ENCODE measurements at places on chromosomes 3 and 15.
A peak's percentile ranks its signal among the peaks of the same experiment; 100 is the strongest.

DNA sequence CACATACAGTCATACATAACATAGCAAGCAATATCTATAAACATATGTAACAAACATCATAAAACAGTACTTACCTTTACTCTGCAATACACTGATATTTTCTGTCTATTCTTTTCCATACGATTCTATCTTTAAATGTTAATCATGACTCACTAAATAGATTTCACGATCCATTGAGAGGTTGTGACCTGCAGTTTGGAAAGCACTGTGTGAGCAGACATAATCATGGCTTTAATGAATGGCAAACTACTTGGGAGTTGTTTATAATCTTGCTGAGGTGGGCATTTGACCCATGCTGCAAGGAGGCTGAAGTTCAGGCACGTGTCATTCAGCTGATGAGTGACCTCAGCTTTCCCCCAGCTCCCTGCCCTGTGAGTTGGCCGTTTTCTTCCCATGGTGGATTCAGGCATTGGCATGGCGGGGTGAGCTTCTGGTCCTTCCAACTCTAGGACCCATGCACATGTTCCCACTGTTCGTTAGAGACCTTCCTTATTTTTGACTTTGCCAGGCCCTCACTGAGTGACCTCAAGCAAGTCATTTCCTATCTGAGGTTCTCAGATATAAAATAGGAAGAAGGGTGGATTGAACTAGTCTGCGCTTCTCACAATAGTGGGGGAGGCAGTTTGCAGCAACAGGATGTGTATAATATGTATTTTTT is 41.7 kb downstream of the PAQR5 start:
- peak; percentile 14 for DNase-seq

- peak; percentile 97 for DNase-seq
These were observed 278.4 kb upstream of the ZPLD1 start for GRCh38 chr3:102156426-102156825.

GRCh38 chr15:92074101-92074500 is 220.6 kb downstream of the SLCO3A1 start:
- DNase-seq, result no peak

DNA sequence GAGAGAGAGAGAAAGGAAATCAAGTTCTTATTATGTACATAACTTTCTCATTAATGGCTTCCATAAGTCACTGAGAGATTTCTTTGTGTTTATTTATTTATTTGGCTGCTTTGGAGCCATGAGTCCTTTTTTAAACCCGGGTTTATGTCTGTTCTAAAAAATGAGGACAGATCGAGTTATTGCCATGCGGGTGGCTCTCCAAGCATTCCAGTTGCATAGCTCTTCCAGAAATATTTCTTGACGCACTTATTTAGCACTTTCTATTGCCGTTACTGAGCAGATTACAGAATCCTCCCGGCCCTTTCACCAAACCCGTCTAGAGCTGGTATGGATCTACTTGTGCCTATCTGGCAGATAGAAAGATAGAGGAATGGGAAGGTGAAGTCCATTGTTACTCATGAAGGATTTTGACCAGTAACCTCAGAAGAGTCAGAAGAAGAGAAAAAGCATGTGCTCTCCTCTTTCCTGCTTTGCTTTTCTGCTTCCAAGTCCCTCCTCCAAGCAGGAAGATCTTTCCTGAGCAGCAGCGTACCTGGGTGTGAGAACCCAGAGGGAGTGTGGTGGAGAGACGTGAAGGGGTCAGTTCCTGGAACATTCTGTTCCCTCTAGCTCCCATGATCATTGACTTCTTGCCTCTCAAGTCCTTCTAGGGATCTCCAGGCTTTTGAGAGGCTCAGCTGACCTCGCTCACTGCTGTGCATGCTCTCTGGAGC is 112.8 kb downstream of the LPP start:
- peak; percentile 40 for DNase-seq

DNA sequence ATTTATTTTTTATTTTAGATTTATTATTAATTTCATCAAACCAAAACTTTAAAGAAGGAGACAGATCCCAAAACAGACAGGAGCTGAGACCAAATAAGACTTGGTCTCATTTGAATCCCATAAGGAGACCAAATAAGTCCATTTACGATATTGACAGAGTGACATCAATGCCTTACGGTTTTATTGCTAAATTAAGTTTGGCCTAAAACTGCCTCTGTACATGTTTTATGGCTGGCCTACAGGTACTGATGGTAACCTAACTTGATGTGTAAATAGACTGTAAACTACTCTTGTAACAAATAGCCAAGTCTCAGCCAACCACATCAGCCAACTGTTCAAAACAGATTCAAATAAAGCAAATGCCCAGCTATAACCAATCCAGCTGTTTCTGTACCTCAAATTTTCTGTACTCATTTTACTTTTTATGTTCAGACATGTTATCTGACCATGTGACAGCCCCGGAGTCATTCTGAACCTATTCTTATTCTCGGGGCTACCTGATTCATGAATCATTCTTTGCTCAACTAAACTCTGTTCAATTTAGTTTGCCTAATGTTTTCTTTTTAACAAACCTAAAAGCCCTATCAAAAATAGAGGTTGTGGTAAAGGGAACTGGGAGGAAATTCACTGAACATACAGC is 89.4 kb upstream of the CDAN1 start:
- DNase-seq, result no peak

GRCh38 chr3:25573386-25574171 is 91.1 kb downstream of the TOP2B start:
- DNase-seq, result no peak

DNA sequence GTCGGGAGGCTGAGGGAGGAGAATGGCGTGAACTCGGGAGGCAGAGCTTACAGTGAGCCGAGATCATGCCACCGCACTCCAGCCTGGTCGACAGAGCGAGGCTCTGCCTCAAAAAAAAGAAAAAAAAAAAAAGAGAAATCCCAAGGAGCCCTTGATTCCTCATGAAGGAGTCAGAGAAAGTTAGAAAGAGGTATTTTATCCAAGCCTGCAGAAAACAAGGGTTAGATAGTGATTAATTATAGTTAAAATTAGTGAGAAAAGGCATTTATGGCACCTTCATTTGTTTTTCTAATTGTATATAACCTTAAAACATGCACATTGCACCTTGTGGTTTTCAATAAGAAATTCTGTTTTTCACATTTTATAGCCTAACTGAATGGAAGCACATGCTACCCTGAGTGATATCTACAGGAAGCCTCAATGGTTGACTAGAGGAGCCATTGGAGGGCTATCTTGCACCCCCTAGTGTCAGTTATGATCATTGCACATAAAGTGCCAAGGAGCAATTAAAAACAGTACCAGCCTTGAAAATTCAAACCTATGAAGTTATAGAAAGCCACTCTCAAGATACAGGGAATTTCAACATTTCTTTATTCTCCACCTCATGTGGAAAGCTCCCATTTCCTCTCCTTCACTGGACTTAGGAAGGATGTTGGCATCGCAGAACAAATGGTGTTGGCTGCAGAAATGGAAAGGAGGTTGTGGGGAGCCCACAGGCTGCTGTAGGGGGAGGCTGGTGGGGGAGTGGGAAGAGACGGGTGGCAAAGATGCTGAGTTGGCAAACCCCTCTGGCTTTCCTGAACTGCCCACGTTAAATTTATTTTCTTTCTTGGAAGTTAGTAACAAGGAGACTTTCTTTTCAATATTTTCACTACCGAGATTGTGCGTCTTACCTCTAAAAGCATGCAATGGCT is 48.5 kb downstream of the ITGA11 start:
- DNase-seq, result peak; percentile 80

GRCh38 chr15:57647791-57648130 is 56.1 kb downstream of the MYZAP start:
- peak; percentile 73 for DNase-seq

DNA sequence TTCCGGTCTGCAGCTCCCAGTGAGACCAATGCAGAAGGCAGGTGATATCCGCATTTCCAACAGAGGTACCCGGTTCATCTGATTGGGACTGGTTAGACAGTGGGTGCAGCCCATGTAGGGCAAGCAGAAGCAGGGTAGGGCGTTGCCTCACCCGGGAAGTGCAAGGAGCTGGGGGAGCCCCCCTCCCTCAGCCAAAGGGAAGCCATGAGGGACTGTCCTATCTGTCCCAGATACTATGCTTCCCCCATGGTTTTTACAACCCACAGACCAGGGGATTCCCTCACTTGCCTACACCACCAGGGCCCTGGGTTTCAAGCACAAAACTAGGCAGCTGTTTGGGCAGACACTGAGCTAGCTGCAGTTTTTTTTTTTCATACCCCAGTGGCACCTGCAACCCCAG is 71.8 kb downstream of the CPNE4 start:
- no peak for DNase-seq

DNA sequence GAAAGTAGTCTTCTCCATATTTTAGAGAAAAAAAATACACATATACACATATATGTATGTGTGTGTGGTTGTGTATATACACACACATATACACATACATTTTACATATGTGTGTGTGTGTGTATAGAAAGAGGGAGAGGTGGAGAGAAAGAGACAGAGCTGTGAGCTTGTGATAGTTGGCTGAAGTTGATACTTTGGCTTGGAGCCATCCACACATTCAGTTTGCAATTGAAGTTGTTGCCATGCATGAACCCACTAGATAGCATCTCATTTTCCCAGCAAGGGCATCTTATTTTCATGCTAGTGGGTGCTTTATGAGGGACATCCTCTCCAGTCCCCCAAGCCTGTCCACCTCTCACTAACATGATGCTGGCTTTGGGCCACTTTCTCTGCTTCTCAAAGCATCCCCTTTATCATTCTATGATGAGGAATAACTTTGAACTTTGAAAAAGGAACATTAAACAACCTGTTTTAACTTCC is 228.6 kb downstream of the ZNF621 start:
- DNase-seq, result no peak

DNA sequence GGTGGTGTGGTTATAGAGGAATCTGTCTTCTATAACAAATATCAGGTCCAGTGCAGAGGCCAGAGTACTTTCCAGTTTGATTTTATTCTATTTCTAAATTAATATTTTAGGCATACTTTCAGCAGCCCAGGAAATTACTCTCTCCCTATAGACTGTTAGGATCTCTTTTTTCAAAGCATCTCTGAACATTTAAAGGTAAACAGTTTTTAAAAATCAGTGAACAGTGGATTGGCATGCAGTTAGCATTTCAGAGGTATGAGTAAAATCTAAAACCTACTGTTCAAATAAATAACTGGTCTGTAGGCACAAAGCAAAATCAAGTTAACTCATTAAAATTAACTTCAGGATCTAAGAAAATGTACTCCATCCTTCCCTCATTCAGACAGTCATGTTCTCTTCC is 3.0 kb downstream of the ZBED2 start:
- no peak for DNase-seq

GRCh38 chr3:150079029-150079739 is 108.5 kb upstream of the PFN2 start:
- DNase-seq, result no peak

DNA sequence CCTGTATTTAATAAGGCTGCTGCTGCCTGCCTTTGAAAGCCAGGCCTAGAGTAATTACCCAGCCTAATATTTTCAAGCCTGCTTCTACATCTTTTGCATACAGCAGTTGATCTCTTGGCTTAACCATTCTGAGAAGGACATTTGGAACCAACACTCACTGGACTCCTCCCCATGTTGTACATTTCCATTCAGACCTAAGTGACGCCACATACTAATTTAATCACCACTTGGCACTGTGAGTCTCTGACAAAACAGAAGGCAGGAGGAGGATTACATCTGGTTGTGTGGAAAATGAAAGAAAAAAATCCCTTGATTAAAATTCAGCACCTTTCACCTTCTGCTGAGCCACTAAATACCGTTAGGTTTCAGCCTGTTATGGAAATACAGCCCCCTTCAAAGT is 102.2 kb upstream of the ARRDC4 start:
- DNase-seq, result no peak

DNA sequence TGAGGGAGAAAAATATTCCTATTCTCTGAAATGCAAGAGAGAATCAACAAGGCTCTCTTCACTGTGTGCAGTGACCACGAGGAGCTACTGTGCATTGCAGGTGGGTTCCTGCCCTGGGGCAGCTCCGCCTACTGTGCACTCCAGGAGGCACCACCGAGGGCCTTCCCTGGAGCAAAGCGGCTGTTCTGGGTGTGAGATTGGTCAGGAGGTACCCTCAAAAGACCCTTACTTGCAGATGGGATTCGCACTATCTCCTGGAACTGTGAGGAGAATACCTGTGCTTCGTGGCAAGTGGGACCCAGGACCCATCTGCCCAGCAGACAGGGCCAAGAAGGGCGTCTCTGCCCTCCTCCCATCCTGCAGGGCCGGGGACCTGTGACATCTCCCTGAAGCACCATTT is 68.9 kb downstream of the CYFIP1 start:
- no peak for DNase-seq

DNA sequence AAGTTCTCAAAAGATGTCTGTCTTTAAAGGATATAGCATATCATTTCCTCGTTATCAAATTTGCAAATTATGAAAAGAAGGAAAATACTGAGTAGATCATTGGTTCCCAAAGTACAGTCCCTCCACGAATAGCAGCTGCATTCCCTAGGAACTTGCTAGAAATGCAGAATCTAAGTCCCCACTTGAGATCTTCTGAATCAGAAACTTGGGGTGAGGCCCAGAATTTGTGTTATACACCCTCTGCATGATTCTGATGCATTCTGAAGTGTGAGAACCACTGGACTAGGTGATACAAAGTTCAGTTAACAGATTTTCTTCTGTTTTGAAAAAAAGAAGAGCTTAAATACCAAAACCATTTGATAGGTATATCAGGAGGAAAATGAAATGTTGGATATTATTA is 77.1 kb downstream of the SLC25A26 start:
- DNase-seq, result peak; percentile 34

- no peak for DNase-seq
These were observed 11.0 kb downstream of the PGPEP1L start for GRCh38 chr15:98996624-98997023.

GRCh38 chr3:106457281-106458180 is 588.7 kb upstream of the CBLB start:
- DNase-seq, result no peak

DNA sequence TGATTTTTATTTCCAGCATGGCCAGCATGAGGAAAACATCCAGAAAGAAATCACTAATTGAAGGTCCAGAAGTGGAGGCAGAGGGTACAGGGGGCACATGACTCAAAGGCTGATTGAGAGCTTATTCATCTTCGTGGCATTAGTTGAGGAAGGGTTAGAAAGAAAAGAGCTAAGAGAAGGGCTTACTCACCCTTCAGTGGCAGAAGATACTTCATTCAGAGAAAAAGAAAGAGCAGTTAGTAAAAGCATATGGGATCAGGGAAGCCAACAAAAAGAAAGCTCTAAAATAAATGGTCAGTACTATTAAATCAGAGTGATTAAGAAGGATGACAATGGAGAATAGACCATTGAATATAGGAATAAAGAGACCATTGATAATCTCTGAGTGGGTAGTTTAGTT is 25.2 kb downstream of the GAP43 start:
- no peak for DNase-seq

GRCh38 chr3:22451501-22451900 is 700.5 kb upstream of the ZNF385D start:
- no peak for DNase-seq

DNA sequence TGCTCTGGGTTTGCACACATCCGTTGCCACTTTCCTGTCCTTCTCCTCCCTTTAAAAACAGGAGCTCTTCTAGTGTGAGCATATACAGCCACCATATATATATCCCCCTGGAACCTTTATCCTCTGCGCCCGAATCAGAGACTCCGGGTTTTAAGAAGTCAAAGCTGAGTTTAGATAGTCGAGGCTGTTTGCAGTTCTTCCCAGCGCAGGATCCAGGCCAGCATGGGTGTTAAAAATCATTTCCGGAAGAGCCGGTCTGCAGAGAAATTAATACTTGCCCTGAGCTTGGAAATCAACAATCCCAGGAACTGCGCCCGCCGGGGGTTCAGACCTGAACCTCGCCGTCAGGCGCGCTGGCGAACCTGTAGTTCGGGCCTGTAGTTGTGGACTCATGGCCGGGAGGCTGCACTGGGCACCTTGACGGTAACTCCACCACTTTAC is 2.3 kb downstream of the SHOX2 start:
- peak; percentile 9 for DNase-seq

- DNase-seq, result peak; percentile 8
These were observed 12.0 kb upstream of the CTXND1 start for GRCh38 chr15:80264031-80264430.

Data from dermis blood vessel endothelial cell (primary cell).